ENCODE measurements at places on chromosomes 6 and 20.

- no peak for DNase-seq
These were observed 67.6 kb downstream of the NUDT3 start for GRCh38 chr6:34324738-34325444.

GRCh38 chr6:75526502-75527127 lies 33.0 kb upstream of the FILIP1 start:
- DNase-seq, result peak; percentile 83

DNA sequence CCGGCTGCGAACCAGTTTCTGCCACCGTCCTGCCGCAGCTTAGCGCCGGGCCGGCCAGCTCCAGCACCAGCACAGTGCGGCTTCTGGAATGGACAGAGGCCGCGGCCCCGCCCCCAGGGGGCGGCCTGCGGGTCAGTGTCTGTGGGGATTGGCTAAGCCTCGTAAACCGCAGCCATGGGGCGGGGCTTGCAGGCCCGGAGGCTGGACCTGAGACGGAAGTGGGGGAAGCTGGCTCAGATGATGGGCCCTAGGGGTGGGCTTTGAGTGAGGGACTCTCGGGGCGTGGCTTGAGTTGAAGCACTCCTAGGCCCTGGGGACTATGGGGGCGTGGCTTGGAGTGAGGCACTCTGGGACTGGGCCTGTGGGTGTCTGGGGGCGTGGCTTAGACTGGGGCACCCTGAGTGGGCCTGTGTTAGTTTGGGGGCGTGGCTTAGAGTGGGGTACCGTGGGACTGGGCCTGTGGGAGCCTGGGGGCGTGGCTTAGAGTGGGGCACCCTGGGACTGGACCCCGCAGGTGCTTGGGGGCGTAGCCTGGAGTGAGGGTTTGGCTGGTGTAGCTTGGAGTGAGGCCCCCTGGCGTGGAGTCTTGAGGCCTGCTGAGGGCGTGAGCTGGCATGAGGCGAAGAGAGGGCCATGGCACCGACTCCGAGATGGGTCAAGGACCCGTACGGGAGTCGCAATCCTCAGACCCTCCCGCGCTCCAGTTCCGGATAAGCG lies 6.6 kb downstream of the L3MBTL1 start:
- DNase-seq, result peak; percentile 98

DNA sequence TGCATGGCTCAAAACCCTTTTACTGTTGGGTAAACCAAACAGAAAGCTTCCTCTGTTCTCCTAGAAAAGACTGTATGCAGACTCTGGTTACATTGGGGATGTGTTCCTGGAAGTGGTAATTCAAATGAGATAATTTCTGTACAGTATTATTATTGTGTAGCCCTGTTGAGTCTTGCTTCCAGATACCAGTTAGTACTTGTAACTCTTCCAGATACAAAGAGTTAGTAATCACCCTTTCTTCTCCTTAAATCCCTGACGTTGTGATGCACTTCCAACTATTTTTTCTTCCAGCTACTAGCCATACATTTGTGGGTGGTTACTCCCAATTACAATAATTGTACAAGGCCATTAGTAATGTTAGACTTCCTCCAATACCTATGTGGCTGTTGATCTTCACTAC lies 42.3 kb upstream of the GRIK2 start:
- DNase-seq, result no peak

DNA sequence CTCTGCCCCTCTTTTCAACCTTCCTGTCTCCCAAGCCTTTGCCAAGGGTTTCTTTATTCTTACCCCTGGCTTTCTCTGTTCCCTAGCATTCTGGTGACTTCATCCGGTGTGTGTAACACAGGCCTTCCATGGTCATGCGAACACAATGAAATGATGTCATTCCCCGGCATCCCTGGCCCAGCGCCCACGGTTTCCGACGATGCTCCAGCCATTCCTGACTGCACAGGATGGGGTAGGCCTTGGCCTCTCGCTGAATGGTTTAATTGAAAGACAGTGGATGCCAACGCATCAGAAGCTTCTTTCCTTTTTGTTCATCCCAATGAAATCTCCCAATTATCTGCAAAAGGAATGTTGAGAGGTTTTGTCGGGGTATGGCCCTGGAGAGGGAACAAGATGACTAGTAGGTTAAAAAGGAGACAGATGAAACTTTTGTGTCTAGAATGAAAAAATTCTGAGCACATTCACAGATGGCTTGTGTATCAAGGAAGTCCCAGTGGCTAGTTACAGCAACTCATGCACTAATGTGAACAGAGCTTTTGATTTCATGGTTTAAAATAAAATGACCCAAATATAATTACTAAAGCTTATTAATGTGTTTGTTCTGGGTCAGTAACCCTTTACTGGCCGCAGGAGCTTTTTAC lies 655.0 kb downstream of the QKI start:
- peak; percentile 13 for DNase-seq

DNA sequence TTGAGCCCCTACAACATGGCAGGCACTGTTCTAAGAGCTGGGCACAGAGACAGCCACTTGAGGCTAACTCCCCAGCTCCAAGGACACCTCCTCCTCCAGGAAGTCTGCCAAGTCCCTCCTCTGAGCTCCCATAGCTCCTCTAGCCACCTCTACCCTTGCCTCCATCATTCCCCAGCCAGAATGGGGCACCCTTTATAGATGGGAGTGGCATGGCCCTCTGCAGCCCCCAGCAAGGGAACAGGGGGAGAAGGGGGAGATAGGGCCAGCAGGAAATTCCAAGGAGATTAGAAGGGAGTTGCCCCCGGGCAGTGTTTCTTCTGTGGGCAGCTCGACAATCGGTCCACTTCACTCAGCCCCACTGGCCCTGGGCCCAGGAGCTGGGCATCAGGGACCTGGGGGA lies 19.7 kb upstream of the TLDC2 start:
- peak; percentile 84 for DNase-seq

DNA sequence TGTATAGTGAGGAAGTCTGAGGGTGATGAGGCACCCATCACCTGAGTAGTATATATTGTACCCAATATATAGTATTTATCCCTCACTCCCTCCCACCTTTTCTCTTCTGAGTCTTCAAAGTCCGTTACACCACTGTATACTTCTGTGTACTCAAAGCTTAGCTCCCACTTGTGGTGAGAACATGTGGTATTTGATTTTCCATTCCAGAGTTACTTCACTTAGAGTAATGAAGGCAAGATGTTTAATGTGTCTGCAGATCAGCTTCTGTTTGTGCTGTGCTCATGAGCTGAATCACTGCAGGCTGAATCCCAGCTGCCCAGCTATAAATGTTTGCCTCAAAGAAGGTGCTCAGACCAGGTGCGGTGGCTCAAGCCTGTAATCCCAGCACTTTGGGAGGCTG lies 139.3 kb upstream of the FOXA2 start:
- no peak for DNase-seq

DNA sequence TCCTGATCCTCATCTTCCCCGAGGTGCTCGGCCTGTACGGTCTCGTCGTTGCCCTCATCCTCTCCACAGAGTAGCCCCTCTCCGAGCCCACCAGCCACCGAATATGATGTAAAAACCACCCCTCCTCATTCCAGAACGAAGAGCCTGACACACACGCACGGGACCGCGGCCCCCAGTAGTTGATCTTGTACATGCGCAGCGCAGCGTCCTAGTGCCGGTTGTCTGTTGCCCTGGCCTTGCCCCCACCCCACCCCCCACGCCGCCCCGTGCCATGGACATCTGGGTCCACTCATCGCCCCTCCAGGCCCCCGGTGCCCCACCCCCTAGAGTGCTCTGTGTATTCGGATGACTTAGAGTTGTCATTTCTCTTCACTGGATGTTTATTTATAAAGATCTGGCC lies 5.2 kb upstream of the PRPH2 start:
- no peak for DNase-seq

- peak; percentile 38 for DNase-seq
These were observed 10.9 kb downstream of the NINL start for GRCh38 chr20:25574411-25574810.

- peak; percentile 71 for DNase-seq
These were observed 79.2 kb upstream of the BACH2 start for GRCh38 chr6:90375681-90376439.

GRCh38 chr6:32837651-32838113 lies 857 bp downstream of the TAP2 start:
- peak; percentile 70 for DNase-seq

Measured in ELR (cell line).